T-helper 2 cell (primary cell): ENCODE measurements at places on chromosomes 4 and X.

DNA sequence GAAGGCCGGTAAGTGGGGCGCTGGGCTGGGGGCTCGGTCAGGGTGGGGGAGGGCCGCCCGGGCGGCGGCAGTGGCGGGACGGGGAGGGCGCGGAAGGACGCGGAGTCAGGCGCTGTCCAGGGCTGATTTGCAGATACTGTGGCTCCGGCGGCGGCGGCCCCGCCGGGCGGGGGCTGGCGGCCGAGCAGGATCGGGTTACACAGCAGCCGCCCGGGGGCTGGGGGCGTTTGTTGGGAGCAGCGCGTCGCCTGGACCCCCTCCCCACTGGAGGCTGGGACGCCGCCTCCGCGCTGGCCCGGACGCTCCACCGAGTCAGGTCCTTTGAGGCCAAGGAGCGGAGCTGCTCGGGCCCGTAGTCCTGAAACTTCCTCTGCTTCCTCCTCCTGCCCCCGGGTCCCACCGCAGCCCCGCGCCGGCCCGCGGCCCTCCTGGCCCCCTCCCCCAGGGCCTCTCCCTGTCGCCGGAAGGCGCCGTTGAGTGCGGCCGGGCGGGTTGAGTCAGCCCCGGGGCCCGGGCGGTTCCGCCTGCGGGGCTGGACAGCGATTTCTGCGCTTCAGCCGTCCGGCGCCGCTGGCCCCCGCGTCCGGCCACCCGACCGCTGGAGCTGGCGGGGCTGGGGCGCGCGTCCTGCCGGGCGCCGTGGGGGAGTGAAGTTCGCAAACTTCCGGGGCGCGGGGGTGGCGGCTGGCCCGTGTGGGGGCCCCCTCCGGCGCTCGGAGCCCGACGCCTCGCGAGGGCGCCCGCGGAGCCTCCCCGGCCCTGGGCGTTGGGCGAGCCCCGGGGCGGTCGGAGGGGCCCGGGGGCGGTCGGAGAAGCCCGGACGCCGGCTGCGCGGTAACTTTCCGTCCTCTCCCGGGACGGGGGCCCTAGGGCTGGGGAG, 746 bp downstream of the REST start:
- DNase-seq = peak; percentile 65

DNA sequence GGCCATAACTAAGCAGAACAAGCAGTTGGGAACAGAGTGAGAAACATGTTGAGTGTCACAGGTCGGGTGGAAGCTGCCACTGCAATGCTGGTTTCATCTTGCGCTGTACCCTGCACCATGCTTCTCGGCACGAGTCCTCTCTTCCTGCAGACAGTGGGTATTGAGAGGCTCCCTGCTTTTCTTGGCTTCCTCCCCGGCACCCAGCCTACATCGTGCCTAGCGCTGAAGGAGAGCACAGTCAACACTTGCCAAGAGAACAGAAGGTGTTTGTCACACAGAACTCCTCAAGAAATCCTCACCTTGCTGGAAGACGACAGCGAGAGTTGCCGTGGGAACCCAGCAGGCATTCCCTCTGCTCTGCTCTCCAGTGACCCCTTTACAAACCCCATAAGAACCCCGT, 53.6 kb downstream of the EVC2 start:
- DNase-seq = no peak

- DNase-seq = no peak
These were observed 198.8 kb upstream of the ANXA10 start for GRCh38 chr4:167893531-167893930.

- no peak for DNase-seq
These were observed 10.8 kb downstream of the ALB start for GRCh38 chr4:73414936-73415271.

- DNase-seq = no peak
These were observed 79.9 kb upstream of the ATOH1 start for GRCh38 chr4:93748373-93749291.

DNA sequence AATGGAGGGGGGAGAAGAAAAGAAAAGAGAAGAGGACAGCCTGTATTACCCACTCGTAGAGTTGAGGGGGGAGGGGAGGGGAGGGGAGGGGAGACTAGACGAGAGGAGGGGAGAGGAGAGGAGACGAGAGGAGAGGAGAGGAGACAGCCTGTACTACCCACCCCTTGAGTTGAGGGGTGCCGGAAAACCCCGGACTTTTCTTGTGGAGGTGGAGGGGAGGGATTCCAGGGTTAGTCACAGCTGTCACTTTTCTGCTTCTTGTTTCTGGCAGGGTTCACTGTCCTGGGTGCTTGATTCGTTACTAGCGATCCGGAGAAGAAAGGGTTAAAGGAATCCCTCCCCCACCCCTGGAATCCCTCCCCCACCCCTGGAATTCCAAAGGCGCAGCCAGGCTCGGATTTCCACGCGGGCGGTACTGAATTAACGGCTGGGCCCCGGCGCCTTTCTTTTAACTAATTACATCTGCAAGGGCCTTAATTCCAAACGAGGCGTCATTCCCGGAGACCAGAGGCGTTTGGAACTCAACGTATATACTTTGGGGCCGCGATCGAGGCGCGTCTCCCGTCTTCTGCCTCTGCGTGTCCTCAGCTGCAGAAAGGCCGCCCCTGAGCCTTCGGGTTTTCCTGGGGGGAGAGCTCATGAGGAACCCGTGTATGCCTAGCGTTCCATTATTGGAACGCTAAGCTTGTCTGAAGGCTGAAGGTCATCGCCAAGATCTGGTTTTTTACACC, 20.1 kb upstream of the CSF2RA start:
- DNase-seq = no peak

DNA sequence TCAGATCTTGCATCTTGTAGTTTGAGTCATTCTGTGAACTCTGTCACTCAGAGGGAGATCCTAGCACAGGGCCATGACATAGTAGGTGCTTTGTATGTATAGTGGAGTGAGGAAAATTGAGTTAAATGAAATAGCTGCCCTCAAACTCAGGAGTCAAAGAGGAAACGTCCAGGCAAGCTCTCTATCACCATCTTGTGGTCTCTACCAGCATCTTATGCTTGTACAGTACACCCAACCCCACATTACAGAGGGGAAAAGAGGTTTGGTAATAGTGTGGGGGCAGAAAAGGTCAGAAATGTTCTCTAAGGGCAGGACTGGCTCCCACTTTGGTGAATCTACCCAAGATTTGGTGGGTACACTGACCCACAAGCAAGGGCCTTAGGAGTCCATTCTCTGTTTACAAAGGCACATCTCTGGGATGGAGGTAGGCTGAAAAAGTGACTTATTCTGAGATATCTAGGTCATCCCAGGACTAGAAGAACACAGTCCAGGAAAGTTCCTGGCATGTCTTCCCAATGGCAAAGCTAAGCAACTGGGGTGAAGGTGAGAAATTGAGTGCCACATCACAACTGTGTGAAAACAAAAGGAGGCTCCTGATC, 131.8 kb downstream of the OR13H1 start:
- DNase-seq = no peak

GRCh38 chrX:63349307-63349706, 1.8 kb downstream of the SPIN4 start:
- no peak for DNase-seq

DNA sequence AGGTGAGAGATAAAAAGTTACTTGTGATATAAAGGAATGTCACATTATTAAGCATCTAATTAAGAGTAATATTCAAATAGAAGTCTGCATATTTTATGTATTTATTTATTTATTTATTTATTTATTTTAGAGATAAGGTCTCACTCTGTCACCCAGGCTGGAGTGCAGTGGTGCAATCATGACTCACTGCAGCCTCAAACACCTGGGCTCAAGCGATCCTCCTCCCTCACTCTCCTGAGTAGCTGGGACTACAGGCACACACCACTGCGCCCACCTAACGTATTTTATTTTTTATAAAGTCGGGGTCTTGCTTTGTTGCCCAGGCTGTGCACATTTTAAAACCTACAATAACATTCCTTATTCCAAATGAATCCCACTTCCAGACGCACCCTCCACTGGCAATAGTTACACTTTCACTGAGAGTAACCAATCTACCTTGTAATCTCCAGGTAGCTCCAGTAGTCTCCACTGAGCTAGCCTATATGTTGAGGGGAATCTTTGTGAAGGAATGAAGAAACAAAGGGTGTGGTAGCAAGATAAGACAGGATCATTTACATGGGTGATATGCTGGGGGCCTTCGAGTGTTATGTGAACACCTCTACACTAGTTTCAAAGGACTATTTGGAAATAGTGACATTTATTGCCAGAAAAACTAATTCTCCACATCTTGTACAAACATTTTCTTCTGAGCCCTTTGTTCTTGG, 11.9 kb downstream of the SH3D19 start:
- no peak for DNase-seq

GRCh38 chrX:140525448-140525847, 20.6 kb upstream of the SOX3 start:
- no peak for DNase-seq

GRCh38 chr4:30821859-30822612, 101.9 kb downstream of the PCDH7 start:
- no peak for DNase-seq
